Activated CD8-positive, alpha-beta memory T cell treated with anti-CD3 and anti-CD28 coated beads, Interleukin-2, amount 50 U/mL, for 4 hours (primary cell): ENCODE measurements at places on chromosomes 11 and 22.

DNA sequence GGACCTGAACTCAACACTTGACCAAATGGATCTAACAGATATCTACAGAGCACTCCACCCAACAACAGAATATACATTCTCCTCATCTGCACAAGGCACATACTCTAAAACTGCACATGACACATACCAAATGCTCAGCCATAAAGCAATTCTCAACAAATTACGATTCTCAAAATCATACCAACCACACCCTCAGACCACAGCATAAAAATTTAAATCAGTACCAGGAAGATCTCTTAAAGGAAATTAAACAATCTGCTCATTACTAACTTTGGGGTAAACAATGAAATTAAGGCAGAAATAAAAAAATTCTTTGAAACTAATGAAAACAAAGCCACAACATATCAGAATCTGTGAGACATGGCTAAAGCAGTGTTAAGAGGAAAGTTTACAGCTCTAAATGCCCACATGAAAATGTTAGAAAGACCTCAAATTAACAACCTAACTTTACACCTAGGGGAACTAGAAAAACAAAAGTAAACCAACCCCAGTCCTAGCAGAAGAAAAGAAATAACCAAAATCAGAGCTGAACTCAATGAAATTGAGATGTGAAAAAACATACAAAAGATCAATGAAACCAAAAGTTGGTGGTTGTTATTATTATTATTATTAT, 37.2 kb downstream of the TMEM123 start:
- DNase-seq, result no peak

GRCh38 chr22:31935961-31936635, 8.2 kb upstream of the YWHAH start:
- DNase-seq, result no peak

DNA sequence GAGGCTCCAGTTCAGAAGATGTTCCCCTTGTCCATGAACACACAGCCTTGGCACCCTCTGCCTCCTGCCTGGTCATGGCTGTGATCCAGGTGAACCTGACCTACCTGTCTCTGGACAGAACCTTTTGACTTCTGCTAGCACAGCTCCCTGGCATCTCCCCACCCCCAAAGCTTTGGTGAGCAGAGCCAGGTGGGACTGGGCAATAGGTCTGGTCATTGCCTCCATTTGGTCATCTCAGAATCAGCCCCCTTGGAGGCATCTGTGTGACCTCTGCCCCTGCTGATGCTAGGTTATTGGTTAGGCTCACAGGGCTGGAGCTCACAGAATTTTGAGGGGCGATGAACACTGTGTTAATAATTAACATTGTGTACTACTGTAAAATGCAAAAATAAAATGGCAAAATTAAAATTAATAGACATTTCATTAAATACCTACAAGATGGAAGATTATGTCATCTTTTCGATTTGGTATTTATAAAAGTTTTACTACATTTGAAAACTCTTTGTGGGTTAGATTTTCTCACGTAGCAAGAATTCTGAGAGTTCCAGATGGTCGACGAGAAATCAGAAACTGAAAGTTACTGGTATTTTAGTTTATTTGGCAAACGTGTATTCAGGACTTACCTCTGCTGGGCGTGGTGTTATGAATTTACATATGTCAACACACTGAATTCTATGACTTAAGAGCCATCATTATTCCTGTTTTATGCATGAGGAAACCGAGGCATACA, 8.3 kb upstream of the KIAA0930 start:
- DNase-seq, result no peak

- DNase-seq, result no peak
Observed at GRCh38 chr11:125270711-125271110, 106.2 kb downstream of the PKNOX2 start.

DNA sequence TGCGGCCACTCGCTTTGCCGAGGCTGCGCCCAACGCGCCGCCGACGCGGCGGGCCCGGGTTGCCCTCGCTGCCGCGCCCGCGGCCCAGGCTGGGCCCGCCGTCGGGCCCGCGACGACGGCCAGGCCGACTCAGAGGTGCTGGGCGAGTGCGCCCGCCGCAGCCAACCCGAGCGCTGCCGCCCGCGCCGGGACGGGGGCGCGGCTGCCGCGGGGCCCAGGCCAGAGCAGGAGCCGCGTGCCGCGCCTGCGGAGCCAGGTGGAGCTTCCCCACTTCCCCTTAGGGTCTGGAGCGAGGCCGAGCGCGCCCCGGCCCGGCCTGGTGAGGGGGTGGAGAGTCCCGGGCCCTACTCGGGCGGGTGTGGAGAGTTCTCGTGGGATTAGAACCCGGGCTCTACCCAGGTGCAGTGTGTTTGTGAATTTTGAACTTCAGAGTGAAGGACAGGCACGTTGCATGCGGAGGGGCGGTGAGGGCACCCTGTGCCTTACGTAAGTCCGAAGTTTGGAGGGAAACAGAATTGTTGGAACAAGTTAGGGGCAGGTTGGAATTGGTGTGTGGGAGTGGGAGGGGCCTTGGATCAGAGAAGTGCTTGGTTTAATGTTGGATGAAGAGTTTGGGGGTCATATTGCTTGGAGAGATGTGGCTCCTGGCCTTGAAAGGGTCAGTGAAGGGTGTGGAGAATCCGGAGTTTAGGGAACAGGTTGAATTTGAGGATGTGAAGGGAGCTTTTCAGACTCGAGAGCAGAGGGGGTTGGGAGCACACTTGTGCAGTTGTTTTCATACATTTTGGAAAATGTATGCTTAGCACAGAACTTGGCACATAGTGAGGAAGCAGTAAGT, 697 bp downstream of the RNF169 start:
- peak; percentile 54 for DNase-seq

DNA sequence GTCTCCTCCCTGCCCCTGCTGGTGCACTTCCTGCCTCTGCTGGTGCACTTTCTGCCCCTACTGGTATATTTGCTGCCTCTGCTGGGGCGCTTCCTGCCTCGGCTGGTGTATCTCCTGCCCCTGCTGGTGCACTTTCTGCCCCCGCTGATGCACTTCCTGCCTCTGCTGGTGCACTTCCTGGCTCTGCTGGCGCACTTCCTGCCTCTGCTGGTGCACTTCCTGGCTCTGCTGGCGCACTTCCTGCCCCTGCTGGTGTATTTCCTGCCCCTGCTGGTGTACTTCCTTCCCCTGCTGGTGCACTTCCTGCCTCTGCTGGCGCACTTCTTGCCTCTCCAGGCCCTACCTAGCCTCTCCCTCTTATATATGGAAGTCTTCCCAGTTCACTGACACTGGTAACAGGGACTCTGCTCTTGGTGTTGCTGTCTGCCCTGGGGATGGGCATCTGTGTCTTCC, 10.1 kb downstream of the MTFP1 start:
- DNase-seq, result peak; percentile 75

DNA sequence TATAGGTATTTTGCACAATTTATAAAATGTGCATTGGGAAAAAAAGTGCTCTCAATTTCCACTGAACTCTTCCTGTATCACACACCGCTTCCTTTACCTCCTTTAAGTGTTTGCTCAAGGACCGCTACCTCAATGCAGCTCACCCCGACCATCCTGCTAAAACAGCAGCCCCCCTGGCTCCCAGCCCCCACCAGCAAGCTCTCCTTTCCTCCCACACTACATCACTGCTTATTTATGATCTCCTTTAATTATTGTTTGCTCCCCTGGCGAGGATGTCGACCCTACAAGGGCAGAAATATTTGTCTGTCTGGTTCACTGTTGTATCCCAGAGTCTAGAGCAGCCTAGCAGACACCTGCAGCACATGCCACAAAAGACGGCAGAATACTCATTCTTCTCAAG, 10.0 kb downstream of the SHANK2 start:
- DNase-seq, result no peak

GRCh38 chr11:60422609-60423008, 6.8 kb upstream of the MS4A5 start:
- no peak for DNase-seq

DNA sequence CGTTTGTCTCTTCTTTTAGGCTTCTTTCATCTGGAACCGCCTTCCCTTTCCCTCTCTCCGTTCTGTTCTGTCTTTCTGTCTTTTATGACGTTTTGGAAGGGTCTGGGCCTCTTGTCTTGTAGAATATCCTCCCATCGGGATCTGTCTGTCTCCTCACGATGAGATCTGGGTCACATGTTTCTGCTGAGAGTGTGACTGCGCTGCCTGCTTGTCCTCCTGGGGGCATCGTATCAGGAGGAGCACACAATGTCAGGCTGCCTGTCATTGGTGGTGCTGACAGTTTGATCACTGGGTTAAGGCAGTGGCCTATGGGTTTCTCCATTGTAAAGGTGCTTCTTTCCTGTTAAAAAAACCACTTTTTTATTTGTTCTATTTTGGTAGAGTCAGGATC, 60.4 kb upstream of the PARVG start:
- no peak for DNase-seq

DNA sequence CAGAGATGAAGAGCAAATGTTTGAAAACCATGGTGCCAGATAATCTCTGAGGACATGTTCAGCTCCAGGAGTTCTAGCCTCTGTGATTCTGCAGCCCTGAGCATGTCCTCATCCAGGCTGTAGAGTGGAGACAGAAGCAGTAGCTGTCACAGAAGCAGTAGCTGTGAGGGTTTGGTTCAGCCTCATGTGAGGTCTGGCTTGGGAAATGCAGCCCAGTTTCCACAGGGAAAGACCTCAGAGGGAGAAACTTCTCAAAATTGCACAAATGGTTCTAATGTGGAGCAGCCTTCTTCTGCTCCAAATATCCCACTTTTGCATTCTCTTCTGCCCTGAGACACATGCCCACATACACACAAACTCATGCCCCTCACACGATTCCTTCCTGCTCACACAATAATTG, 48.4 kb downstream of the DBX1 start:
- DNase-seq, result no peak

DNA sequence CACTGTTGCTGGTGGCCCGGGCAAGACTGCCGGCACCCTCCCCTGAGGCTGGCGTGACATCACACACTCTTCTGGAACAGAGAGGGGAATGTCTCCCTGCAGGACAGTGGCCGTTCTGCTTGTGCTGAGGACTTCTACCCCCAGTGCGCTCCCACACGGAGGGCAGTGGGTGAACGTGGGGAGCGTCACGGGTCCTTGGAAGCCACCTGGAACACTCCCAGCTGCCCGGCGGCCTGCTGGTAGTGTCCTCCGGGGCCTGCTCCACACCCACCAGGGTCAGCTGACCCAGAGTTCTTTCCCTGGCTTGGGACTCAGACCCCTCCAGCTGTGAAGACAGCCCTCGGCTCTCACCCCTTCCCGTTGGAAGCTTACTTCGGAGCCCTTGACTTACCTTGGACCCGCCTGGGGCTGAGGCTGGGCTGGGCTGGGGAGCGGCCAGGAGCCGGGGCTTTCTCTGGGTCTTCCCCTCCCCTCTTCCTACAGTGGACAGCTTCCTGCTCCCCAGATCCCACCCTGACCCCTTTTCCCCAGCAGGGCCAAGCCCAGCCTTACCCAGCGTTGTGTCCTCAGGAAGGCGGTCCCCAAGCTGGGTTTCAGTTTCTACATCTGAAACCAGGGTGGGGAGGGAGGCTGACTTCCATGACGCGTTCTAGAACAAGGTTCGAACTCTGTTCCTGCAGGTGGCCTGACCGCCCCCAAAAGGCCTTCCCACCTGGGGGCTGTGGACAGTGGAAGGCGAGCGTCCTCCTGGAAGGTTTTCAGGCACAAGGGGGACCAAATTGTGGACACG, 14.8 kb upstream of the GAL start:
- no peak for DNase-seq

DNA sequence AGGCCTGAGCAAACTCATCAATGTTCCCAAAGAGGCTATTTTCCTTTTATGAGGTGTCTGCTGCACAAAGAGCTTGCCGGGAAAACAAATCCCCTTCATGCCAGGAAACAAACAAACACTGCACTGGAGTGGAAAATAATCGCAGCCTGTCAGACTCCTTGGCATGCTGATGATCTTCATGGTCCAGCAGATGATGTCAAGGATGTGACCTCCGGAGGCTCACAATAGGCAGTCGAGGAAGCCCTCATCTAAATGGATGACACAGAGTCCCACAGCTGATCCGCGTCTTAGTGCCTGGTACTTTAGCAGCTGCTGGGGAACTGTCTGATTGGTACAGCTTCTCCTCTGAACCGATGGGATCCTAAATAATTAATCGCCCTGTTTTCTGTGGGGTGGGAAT, 187.6 kb downstream of the TENM4 start:
- DNase-seq, result no peak

GRCh38 chr11:19959648-19960059, 200.6 kb downstream of the DBX1 start:
- no peak for DNase-seq

GRCh38 chr11:117026593-117027330, 71.5 kb downstream of the SIK3 start:
- no peak for DNase-seq

DNA sequence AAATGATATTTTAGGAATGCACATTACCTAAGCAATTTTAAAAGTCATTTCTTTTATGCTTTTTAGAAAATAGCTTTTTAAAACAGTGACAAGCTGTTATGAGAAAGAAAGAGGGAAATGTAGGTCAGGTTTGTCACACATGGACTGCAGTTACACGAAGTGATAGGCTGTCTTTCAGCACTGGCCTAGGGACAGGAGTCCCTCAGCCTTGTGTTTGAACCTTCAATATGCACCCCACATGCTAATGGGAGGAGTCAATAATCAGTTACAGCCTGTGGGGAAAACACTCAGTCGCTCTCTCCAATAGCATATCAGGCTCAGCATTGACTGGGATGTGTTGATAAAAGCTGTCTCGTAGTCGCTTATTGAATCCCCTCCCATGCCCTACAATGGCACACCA, 45.8 kb downstream of the DNAJC24 start:
- DNase-seq, result no peak

GRCh38 chr11:74842967-74843366, 94.3 kb downstream of the RNF169 start:
- no peak for DNase-seq

- DNase-seq, result no peak
Observed at GRCh38 chr11:75814363-75814676, 690 bp upstream of the UVRAG start.

- no peak for DNase-seq
Observed at GRCh38 chr11:20253796-20254195, 93.5 kb upstream of the DBX1 start.

GRCh38 chr11:92211576-92212167, 12.9 kb upstream of the FAT3 start:
- DNase-seq, result no peak

DNA sequence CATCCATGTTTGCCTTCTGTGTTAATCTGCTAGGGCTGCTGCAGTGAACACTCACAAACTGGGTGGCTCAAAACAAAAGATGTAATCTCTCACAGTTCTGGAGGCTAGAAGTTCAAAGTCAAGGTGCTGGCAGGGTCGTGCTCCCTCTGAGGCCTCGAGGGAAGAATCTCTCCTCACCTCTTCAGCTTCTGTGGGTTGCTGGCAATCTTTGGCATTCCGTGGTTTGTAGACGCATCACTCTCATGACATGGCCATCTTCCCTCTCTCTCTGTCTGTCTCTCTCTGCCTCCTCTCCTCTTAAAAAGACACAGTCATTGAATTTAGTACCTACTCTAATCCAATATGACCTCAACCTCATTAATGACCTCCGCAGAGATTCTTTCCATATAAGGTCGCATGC, 78.8 kb downstream of the TSPAN18 start:
- no peak for DNase-seq
